ENCODE measurements at places on chromosomes 12 and 14. TPM values are rescaled to one million over a fixed set of nuclear protein-coding genes. Genes with fewer than 3 reads are reported as not detected.

Gene STX2
- total RNA-seq: 18.3 TPM

Gene EML5
- total RNA-seq: 5.2 TPM

DNA sequence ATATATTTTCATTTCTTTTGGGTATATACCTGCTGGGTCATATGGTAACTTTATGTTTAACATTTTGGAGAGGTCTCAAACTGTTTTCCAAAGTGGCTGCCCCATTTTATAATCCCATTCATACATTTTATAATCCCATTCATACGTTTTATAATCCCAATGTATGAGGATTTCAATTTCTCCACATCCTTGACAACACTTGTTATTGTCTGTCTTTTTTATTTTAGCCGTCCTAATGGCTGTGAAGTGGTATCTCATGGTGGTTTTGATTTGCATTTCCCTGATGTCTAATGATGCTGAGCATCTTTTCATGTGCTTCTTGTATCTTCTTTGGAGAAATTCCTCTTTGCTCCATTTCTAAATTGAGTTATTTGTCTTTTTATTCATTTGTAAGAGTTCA, 6.7 kb upstream of the CFL2 start:
- DNase-seq: no peak

Gene CCDC77
- 30.7 TPM for total RNA-seq

DNA sequence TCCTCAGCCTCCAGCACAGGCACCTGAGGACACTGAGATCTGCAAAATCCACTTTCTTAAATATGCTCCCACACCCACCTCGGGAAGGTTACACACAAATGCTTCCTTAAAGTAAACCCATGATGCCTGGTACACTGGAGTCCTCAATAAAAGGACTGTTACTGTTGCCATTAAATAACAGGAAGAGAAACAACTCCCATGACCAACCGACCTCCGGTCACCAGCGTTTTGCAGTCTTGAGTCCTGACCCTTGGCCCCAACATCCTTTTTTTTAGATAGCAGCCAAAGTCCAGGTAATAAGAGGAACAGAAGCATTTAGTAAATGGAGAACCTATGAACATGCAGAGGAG, 42.4 kb downstream of the ITPK1 start:
- no peak for DNase-seq

GRCh38 chr12:126362964-126363363, 1297.7 kb downstream of the AACS start:
- DNase-seq: no peak

DNA sequence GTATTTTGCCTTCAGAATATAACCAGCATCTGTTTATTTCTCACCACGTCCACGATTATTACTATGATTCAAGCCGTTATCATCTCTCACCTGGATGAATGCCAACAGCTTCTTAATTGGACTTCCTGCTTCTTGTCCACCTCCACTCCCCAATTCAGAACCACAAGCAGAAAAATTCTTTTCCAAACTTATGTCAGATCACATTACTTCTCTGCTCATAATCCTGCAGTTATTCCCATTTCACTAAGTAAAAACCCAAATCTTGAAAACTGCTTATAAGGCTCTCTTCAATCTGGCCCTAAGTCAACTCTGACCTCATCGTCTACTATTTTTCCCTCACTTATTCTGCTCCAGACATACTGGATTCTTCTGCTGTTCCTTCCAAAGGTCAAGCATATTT, 2.0 kb downstream of the CRY1 start:
- no peak for DNase-seq

GRCh38 chr14:93970965-93971634, 5.3 kb downstream of the ASB2 start:
- peak; percentile 61 for DNase-seq

- no peak for DNase-seq
Measured at GRCh38 chr12:43893670-43894069, 57.8 kb downstream of the TMEM117 start.

DNA sequence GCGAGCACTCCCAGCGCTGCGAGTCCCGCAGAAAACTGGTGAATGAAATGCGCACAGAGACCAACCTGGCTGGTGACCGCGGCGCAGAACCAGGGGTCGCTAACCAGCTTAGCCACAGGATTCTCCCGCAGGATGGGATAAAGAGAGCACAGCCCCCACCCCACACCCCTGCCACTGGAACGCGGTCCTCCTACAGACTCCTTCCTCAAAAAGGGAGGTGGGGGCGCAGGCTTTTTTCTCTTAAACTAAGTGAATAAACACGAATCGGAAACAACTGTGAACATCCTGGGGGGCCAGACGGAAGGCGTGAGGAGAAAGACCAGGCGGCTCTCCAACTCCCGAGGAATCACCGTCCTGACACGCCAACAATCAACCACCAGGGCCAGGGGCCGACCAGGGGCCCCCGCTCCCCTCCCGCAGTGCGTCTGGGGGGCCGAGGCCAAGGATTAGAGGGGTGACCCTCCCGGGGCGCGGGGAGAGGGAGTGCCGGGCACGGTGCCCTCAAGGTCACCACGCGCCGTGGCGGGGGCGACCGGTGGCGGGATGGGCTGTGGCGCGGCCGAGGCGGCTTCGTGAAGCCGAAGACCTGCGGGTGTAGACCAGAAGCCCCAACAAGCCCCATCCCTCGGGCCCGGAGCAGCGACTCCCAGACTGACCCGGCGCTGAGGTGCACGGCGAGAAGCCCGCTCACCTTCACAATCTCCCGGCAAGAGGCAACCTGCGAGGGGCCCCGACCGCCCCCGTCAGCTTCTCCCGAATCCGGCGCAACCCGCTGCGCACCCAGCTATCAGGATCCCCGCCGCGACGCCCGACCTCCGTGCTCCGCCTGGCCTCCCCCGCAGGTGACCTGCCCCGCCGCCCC, 704 bp downstream of the ATP2B1 start:
- peak; percentile 63 for DNase-seq

GRCh38 chr14:22200977-22201605, 387.9 kb downstream of the DAD1 start:
- peak; percentile 56 for DNase-seq

GRCh38 chr12:22536971-22537544, 7.3 kb downstream of the C2CD5 start:
- no peak for DNase-seq

DNA sequence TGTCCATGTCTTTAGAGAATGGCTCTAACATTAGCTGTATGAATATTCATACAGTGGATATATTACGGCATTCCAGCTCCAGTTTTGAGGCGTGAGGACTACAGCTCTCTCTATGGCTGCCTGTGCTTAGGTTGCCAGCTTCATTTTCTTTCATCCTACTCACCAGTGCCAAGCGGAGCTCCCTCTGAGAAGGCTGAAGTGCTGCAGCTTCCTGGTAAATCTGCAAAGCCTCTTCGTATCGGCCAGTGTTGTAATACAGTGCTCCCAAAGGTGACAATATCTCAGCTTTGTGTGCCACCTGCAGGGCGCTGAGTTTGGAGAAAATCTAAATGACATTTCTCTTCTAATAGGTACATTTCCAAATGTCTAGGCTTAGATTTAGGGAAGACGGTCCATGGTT, 19.8 kb upstream of the OVCH1 start:
- DNase-seq: no peak

DNA sequence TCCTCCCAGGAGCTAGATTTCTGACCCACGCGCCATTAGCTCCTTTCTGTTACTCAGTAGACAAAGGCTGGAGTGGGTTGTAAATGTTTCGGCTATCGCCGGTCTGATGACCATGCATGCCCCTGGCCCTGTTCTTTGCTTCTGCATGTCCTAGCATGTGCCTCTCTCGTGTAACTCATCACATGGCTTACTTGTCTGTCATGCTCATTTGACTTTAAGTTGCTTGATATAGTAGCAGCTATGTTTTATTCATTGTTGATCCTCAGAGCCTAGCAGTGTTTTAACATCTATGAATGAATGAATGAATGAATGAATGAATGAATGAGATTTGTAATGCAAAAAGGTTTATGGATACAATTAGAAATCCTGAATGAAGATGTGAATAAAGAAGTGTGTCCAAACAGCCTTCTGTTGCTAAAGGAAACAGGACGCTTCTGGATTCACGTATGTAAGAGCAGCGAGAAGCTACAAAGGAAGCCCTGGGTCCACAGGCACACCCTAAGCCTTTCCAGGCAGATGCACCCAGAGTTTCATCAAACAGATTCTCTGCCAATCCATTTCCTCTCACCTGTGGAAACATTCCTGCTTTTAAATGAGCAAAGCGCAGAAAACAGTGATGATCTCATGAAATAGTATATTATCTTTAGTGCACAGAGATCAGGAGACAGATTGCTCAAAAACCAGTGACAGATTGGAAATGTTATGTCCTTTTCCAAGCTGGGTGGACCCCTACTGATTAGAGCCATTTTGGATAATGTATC, 3.4 kb downstream of the GSG1 start:
- no peak for DNase-seq

- DNase-seq: no peak
Measured at GRCh38 chr12:82970614-82971013, 283.9 kb downstream of the TMTC2 start.

DNA sequence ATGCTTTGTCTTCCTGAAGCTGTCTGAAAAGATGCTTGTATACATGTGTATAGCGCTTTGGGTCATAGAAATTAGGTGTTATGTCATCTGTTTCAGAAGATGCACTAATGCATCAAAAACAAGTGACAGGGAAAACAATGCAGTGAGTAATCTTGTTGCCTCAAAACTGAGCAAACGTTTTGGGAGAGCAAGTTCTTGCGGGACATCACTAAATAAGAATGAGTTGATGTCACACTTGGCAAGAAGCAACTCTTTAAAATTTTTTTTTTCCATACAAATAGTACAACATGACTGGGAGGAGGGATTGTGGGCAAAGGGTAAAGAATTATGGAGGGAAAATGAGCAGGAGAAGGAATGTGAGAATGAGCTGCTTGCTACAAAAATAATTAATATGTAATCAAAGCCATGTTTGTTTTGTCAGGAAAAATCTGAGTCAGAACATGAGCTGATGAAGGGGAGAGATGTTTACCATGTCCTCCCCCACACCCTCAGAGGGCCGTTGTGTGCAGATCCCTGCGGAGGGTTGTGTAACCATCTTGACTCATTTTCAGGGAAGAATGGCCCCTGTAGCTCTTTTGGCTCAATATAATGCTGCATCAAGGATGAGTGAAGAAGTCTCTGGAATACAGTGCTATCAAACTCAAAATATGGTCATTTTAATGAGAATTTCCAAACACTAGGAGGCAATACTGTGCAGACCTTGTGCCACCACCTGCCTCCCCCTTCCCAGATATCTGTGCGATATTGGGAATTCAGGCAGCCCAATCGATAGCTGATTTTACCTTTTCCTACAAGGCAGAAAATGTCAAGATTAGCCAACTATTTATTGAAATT, 41.4 kb downstream of the BORCS5 start:
- DNase-seq: no peak

Gene ADAM21
- total RNA-seq: not detected

Gene RPS6KL1
- total RNA-seq: 14.0 TPM

Gene ERP27
- 3.3 TPM for total RNA-seq

DNA sequence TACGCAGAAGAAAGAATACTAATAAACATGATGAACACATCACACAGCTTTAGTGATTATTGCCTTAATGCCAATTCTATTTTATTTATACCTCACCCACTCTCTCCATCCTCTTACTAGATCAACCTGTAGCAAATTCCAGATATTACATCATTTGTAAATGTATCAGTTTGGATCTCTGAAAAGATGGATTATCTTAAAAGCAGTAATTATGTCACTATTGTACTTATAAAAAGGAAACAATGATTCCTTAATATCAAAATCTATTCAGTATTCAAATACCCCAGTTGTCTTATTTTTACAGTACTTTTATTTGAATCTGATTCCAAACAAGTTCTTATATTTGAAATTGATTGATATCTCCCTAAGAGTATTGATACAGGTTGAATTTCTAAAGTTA, 892.8 kb upstream of the MDGA2 start:
- no peak for DNase-seq

- no peak for DNase-seq
Measured at GRCh38 chr12:76451528-76451927, 103.3 kb upstream of the BBS10 start.

Gene INSM2
- not detected for total RNA-seq

DNA sequence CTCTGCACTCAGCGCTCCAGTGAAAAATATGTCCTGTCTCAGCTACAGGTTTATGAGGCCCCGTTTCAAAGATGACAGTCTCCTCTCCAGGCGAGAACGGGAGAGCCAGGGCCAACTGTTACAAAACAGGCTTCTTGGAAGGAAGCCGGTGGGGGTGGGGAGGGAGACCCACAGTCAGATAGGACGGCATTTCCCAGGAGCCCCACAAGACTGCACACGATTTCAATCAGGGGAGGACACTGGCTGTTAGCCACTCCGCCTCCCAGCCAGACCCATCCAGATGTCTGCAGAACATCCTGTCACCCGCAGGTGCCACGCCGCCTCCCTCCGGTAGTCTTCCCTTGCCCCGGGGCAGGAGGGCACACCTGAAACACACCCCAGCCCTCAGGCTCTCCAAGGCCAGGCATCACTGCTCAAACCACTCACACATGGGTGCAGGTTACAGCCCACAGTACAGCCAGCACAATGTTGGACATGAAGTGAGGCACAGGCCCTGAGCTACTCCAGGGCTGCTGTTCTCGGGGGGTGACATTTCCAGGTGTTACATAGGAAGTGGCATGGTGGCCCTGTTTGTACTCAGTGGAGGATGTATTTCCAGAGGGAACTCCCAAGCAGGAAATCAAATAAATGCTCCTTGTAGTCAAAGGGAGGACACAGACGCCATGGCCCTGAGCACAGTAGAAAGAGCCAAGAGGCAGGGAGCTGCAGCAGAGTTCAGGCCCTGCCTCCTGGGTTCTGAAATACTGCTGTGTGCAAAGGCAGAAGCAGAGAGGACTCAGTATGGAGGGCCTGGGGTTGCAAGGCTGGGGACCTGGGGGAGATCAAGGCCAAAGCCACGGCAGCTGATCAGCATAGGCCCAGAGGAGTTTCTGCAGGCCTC, 138.1 kb downstream of the BCL11B start:
- DNase-seq: no peak

Gene MSRB3
- total RNA-seq: not detected

GRCh38 chr14:102408724-102409123, 46.0 kb downstream of the TECPR2 start:
- DNase-seq: no peak

Gene CDC42BPB
- total RNA-seq: 0.20 TPM

Gene TUNAR
- total RNA-seq: 0.17 TPM
